ENCODE measurements at places on chromosomes 2 and 18. TPM values are rescaled to one million over a fixed set of nuclear protein-coding genes. Genes with fewer than 3 reads are reported as not detected.

Gene OXER1
- total RNA-seq = 0.26 TPM

Gene GNLY
- not detected for total RNA-seq

Gene DNAH6
- total RNA-seq = under 0.01 TPM

Gene C2orf78
- total RNA-seq = not detected

Gene SCRN3
- 39.1 TPM for total RNA-seq
